Activated CD4-positive, alpha-beta T cell treated with anti-CD3 and anti-CD28 coated beads, Interleukin-2, amount 50 U/mL, for 16 hours (primary cell): ENCODE measurements at places on chromosomes 1 and 21.

GRCh38 chr1:172650474-172651193 lies 8.3 kb upstream of the FASLG start:
- no peak for DNase-seq

DNA sequence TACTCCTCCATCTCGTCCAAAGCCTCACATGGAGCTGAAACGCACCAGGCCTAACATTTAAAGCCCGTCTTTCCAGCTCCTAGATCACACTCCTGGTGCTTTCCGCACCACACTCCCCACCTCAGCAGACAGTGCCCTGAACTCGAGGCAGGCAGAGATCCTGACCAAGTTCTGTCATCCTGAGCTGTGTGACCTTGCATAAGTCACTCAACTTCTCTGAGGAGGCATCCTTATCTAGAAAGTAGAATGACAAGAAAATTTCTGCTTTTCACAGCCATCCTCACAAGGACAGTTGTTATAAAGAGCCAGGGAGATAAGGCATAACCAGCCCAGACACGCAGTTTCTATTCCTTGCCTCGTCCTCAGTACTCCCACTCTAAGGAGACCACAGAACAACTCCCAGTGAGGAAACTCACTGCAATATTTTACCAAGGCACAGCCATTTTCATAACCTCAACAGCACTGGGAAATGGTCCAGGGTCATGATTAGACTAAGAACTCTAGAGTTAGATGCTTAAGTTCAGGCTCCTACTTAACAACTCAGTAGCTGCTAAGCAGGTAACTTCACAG lies 3.1 kb downstream of the LRP8 start:
- no peak for DNase-seq

DNA sequence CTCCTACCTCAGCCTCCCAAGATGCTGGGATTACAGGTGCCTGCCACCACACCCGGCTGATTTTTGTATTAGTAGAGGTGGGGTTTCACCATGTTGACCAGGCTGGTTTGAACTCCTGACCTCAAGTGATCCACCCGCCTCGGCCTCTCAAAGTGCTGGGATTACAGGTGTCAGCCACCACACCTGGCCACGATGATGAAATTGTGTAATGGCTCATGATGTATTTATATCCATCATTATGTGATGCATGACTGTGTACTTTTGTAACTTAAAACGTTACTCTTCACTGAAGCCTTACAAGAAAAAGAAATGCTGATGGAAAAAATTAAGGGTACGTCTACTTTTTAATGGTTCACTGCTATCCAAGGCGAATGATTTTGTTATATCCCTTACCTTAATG lies 7.5 kb downstream of the TARDBP start:
- DNase-seq, result no peak

GRCh38 chr21:43858806-43859648 lies 6.0 kb upstream of the AGPAT3 start:
- no peak for DNase-seq

- DNase-seq, result no peak
Observed at GRCh38 chr1:179935909-179936496, 18.6 kb upstream of the CEP350 start.
